ENCODE measurements at places on chromosomes 3 and 15. TPM values are rescaled to one million over a fixed set of nuclear protein-coding genes. Genes with fewer than 3 reads are reported as not detected.

Gene PAQR9
- total RNA-seq, result 2.5 TPM

Gene COL8A1
- 0.25 TPM for total RNA-seq

Gene NPAP1
- 0.07 TPM for total RNA-seq

Gene CKMT1A
- 15.7 TPM for total RNA-seq

Gene FBXW12
- total RNA-seq, result 0.66 TPM

DNA sequence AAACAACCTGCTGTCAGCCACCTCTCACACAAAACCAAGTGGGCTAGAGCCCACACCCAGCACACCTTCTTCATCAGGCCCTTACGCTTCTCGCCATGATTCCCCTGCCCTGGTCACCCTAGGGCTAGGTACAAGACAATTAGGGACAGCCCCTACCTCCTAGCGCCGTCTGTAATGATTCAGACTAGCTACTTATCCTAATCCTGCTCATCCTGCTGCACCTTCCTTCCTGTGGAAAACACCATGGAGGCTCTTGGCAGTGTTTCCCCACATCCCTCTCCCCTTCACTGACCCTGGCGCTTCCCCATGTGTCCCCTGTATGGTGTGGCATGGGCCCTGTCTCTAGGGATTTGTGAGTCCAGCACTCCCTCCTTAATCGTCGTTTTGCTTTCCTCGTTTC is 39.6 kb upstream of the ICE2 start:
- no peak overlapping the region for H3K4me3 ChIP-seq
- H3K4me1 ChIP-seq, result peaks cover 4% of the 10 kb centered on the region
- no peak for DNase-seq
- no peaks in the 10 kb centered on the region for H3K36me3 ChIP-seq

DNA sequence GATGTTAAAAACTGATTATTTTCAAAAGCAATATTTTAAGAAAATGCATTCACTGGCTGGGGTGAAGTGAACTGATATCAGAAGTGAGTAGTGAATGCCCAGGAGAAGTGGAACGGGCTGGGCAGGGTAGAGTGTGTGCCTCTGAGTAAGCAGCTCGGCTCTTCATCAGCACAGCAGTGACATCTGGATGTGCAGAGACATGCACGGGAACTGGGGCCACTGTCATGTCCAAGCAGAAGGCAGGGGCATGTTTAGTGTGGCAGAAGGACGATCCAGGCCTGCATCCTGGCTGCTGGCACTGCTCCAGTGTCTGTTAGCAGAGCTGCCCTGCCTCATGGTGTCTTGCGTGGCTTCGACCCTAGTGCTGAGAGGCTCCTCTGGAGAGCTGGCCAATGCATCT is 305.6 kb upstream of the LRRFIP2 start:
- no peak overlapping the region for H3K27ac ChIP-seq
- H3K4me1 ChIP-seq, result peaks cover 50% of the 10 kb centered on the region
- H3K36me3 ChIP-seq, result peaks cover 5% of the 10 kb centered on the region
- no peak for DNase-seq

Gene EFHB
- total RNA-seq, result 0.76 TPM

DNA sequence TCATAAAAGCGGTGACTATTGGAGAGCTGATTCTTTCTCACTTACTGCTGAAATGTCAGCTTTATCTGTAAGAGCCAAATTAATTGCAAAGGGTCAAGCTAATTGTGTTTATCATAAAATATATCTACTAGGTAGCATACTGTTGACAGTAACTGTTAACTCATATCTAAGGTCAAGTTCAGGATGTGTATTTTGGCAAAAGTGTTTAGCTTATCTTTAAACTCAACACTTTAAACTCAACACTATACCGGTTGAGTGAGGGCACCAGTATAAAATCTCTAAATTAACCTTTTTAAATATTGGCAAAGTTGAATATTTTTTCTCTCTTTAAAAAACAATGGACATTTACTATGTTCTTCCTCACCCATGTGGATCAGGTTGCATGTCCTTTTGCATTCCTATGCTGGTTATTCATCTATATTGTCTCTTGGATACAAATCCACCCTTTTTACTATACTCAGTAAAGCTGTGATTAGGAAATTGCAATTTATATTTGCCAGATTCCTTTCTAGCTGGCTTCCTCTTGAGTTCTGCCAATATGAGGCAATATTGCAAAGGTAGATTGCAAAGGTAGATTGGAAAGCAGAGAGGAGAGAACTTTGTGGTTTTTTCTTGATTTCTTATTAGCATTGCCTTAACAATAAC is 344.6 kb upstream of the DCBLD2 start:
- no peaks in the 10 kb centered on the region for H3K27me3 ChIP-seq
- H3K27ac ChIP-seq, result no peak overlapping the region
- no peak overlapping the region for H3K4me3 ChIP-seq
- DNase-seq, result no peak

Gene RPP14
- total RNA-seq, result 18.4 TPM

Gene GJD2
- 3.3 TPM for total RNA-seq

All from glutamatergic neuron (in vitro differentiated cells).